Mesothelial cell of epicardium (in vitro differentiated cells): ENCODE measurements at places on chromosomes 3 and 15.
A peak's percentile ranks its signal among the peaks of the same experiment; 100 is the strongest.

DNA sequence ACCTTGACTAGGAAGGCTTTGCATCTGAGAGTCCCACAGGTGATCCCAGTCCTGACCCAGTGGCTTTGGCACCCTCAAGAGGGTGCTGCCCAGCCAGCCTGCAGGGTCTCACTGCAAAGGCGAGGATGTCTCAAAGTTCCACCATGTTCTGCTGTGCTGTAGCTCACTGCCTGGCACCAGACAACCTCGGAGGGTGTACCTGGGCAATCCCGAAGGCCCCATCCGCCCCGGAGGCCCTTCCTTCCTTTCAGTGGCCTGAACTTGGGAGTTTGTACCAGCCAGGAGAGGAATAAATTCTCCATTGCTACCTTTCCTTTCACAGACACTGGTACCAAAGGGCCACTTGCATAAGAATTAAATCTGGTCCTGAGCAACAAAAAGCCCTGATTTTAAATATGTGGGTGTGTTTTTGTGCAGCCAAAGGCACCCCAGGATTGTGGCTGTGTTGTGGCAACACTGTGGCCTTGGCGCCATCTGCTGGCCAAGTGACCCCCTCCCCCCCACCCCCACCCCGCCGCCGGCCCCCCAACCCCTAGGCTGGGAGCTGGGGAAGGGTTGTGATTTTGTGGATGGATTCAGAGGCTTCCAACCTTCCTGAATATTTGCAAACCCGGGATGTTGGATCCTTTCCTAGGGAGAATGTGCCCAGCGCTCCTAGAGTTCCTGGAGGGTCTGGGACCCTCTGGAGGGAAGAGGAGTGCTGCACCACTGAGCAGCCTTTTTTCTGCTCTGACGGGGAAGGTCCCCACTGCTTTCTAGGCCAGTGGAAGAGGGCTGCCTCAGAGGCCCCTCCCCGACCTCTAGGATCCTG is 9.7 kb upstream of the PTPN23 start:
- no peaks in the 10 kb centered on the region for H3K27me3 ChIP-seq
- no peaks in the 10 kb centered on the region for H3K36me3 ChIP-seq
- no peak for DNase-seq
- no peaks in the 10 kb centered on the region for H3K4me1 ChIP-seq
- H3K4me3 ChIP-seq = no peak overlapping the region

DNA sequence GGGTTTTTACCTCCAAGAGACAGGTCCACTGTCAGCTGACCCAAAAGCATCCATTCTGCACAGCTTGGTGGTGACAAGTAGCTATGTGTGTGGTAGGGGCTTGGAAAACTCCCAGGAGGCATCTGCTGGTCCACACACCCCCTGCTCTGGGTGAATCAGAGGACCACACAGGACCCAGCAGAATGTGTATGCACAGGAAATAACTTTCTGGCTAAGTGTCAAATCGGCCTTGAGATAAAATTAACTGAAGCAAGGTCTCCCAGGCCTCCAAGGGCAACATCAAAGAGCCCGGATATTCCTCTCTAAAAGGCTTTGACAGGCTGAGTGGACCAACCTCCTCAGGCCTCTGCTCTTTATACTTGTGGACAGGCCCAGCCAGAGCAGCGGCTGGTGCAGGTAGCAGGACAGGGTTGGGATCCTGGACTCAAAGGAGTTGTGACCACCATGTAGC is 66.5 kb downstream of the CTNNB1 start:
- no peak overlapping the region for H3K4me3 ChIP-seq
- H3K36me3 ChIP-seq = no peaks in the 10 kb centered on the region
- H3K27ac ChIP-seq = no peak overlapping the region
- H3K27me3 ChIP-seq = no peaks in the 10 kb centered on the region
- no peak for DNase-seq

DNA sequence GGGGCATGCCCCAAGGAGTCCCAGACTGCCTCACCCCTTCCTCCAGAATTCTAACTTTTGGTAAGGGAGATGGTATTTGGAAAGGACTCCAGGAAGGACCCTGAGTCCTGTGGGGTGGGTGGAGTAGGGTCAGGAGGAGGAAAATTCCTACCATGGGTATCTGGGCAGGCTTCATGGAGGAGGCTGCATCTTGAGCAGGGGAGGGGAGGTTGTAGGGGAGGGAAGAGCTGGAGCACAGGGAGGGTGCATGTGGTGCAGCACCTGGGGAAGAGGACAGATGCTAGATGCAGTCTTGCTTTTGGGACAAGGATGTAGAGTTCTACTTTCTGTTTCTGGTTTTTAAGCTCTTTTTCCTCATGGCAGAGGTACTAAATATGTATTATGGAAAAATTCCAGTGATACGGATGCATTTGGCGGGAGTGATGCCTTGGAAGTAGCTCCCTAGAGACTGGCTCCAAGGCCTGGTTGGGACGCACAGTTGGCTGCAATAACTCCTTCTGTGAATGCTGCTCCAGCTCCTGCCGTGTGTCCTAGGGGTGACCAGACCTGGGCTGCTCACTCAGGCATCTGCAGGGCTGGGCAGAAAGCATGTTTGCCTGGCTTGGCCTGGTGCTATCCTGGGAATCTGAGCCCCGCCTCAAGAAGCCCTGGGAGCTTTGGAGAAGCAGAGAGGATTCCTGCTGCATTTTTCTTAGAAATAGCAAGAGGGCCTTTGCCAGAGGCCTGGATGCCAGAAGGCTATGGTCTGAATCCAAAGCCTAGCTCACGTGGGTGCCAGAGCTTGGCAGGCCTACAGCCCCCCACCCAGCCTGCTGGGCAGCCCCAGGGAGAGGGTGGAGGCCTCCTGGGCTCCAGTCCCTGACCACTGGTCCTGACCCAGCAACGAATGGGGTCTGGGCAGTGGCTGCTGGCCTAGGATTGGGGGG is 10.1 kb downstream of the SEMA3F start:
- peaks cover 73% of the 10 kb centered on the region for H3K4me1 ChIP-seq
- no peak for DNase-seq
- H3K27me3 ChIP-seq = no peaks in the 10 kb centered on the region
- peak overlapping the region; percentile 94 for H3K27ac ChIP-seq
- H3K36me3 ChIP-seq = peaks cover 12% of the 10 kb centered on the region
- no peak overlapping the region for H3K4me3 ChIP-seq

DNA sequence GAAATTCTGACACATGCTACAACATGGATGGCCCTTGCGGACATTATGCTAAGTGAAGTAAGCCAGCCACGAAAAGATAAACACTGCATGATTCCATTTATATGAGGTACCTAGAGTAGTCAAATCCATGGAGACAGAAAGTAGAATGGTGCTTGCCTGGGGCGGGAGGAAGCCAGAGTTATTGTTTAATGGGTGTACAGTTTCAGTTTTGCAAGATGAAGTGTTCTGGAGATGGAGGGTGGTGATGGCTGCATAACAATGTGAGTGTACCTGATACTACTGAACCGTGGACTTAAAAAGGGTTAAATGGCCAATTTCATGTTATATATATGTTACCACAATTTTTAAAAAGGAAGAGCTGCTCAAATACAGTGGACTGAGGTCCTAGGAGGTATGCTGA is 66.9 kb downstream of the SEMA5B start:
- no peak overlapping the region for H3K27ac ChIP-seq
- peaks cover 20% of the 10 kb centered on the region for H3K4me1 ChIP-seq
- no peak overlapping the region for H3K4me3 ChIP-seq
- H3K27me3 ChIP-seq = peaks cover 37% of the 10 kb centered on the region
- H3K36me3 ChIP-seq = no peaks in the 10 kb centered on the region

- no peaks in the 10 kb centered on the region for H3K36me3 ChIP-seq
- H3K4me1 ChIP-seq = no peaks in the 10 kb centered on the region
- H3K27me3 ChIP-seq = peaks cover 2% of the 10 kb centered on the region
- no peak overlapping the region for H3K27ac ChIP-seq
These were observed 187.7 kb downstream of the GREM1 start for GRCh38 chr15:32905481-32905880.

- H3K4me1 ChIP-seq = peaks cover 19% of the 10 kb centered on the region
- no peak overlapping the region for H3K4me3 ChIP-seq
- H3K27ac ChIP-seq = no peak overlapping the region
- H3K36me3 ChIP-seq = no peaks in the 10 kb centered on the region
- peaks cover 4% of the 10 kb centered on the region for H3K27me3 ChIP-seq
These were observed 42.9 kb downstream of the CHDH start for GRCh38 chr3:53803124-53803815.

GRCh38 chr3:190003681-190004123 is 117.0 kb downstream of the P3H2 start:
- H3K36me3 ChIP-seq = no peaks in the 10 kb centered on the region
- H3K27me3 ChIP-seq = no peaks in the 10 kb centered on the region
- H3K4me1 ChIP-seq = peaks cover 46% of the 10 kb centered on the region
- no peak for DNase-seq

- DNase-seq = no peak
- no peak overlapping the region for H3K27ac ChIP-seq
- peaks cover 14% of the 10 kb centered on the region for H3K4me1 ChIP-seq
- H3K36me3 ChIP-seq = no peaks in the 10 kb centered on the region
- no peak overlapping the region for H3K4me3 ChIP-seq
These were observed 262.3 kb upstream of the RASGRP1 start for GRCh38 chr15:38826880-38827279.

DNA sequence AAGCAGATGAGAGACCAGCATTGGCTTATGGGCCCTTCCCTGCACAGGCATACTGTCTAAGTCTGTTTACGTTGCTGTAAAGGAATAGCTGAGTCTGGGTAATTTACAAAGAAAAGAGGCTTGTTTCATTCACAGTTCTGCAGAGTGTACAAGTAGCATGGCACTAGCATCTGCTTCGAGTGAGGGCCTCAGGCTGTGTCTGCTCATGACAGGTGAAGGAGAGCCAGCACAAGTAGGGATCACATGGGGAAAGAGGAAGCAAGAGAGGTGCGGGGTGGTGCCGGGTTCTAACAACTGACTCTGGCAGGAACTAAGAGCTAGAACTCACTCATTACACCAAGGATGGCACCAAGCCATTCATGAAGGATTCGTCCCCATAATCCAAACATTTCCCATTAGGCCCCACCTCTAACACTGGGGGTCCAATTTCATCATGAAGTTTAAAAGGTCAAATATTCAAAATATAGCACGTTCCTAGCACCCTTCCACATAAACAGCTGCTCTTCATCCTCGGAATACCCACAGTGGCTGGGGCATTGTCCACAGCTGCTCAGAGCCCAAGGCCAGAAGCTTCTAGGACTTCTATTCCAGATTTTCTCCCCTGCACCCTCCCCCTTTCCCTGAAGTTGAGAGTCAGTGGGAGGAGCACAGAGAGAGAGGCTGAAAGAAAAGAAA is 5.6 kb downstream of the RTP3 start:
- no peaks in the 10 kb centered on the region for H3K36me3 ChIP-seq
- no peak overlapping the region for H3K4me3 ChIP-seq
- no peaks in the 10 kb centered on the region for H3K27me3 ChIP-seq
- H3K27ac ChIP-seq = no peak overlapping the region
- no peak for DNase-seq

DNA sequence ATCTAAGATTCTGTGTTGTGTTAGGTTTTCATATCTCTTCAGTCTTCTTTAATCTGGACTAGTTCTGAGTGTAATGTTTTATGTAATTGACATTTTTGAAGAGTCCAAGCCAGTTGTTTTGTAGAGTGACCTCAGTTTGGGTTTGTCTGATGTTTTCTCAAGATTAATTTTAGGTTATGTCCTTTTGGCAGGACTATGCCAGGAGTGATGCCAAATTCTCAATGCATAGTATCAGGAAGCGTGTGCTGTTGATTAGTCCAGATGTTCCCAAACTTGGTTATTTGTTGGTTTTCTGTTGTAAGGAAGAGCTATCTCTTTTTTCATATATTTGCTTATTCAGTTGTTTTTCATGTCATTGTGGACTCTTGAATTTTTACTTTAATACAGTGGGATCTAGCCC is 32.6 kb downstream of the NMD3 start:
- no peaks in the 10 kb centered on the region for H3K27me3 ChIP-seq
- no peak for DNase-seq
- peaks cover 67% of the 10 kb centered on the region for H3K36me3 ChIP-seq
- H3K4me3 ChIP-seq = no peak overlapping the region

DNA sequence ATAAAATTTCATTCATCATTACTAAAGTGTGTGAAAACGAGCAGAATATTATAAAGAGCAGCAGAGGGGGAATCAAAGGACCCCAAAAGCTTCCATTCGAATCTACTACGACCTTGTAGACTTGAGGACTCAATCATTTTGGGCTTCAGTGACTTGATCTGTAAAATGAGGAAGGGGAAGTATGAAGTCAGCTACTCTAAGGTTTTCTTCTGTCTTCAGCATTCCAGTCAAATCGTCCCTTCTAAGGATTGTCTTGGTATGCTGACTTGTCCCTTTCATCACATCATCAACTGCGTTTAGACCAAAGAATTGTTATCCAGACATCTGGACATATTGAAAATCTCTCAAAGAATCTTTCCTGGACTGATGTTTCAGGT is 44.8 kb downstream of the PLD1 start:
- H3K27ac ChIP-seq = no peak overlapping the region
- H3K27me3 ChIP-seq = no peaks in the 10 kb centered on the region
- peaks cover 1% of the 10 kb centered on the region for H3K36me3 ChIP-seq
- DNase-seq = no peak
- peaks cover 19% of the 10 kb centered on the region for H3K4me1 ChIP-seq

GRCh38 chr3:48716508-48716981 is 476 bp downstream of the IP6K2 start:
- no peaks in the 10 kb centered on the region for H3K27me3 ChIP-seq
- H3K27ac ChIP-seq = peak overlapping the region; percentile 100
- peak overlapping the region; percentile 97 for H3K4me3 ChIP-seq
- DNase-seq = no peak
- H3K36me3 ChIP-seq = peaks cover 16% of the 10 kb centered on the region

GRCh38 chr3:33385423-33385822 is 54.8 kb downstream of the UBP1 start:
- no peak for DNase-seq
- no peak overlapping the region for H3K27ac ChIP-seq
- no peak overlapping the region for H3K4me3 ChIP-seq
- peaks cover 32% of the 10 kb centered on the region for H3K36me3 ChIP-seq
- H3K4me1 ChIP-seq = peaks cover 10% of the 10 kb centered on the region
- no peaks in the 10 kb centered on the region for H3K27me3 ChIP-seq

DNA sequence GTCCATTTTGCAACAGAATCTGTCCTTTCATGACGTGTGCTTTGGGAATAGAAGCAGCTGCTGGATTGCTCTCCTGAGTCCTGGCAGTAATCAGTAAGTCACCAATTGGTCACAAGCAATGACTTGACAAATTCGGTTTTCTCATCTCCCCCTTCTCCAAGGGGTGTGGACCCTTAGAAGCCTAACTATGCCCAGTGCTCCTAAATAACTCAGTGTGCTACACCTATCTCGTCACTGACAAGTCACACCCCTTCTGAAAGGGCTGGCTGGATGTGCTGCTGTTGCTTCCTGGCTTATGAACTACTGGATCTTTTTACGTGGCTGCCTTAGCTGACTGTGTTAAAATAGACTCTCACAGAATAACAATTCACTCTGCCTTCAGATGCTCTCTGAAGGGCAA is 1351.5 kb downstream of the ZPLD1 start:
- H3K27ac ChIP-seq = peak overlapping the region; percentile 21
- H3K27me3 ChIP-seq = no peaks in the 10 kb centered on the region
- no peak for DNase-seq
- H3K4me1 ChIP-seq = peaks cover 6% of the 10 kb centered on the region
- no peaks in the 10 kb centered on the region for H3K36me3 ChIP-seq
- no peak overlapping the region for H3K4me3 ChIP-seq

GRCh38 chr3:190620886-190621608 is 107.2 kb downstream of the IL1RAP start:
- DNase-seq = no peak
- no peaks in the 10 kb centered on the region for H3K27me3 ChIP-seq
- no peak overlapping the region for H3K4me3 ChIP-seq
- H3K4me1 ChIP-seq = peaks cover 18% of the 10 kb centered on the region
- peaks cover 10% of the 10 kb centered on the region for H3K36me3 ChIP-seq

- peaks cover 34% of the 10 kb centered on the region for H3K4me1 ChIP-seq
- peaks cover 1% of the 10 kb centered on the region for H3K27me3 ChIP-seq
- no peak overlapping the region for H3K4me3 ChIP-seq
- no peaks in the 10 kb centered on the region for H3K36me3 ChIP-seq
These were observed 16.3 kb downstream of the CSPG4 start for GRCh38 chr15:75696311-75696720.
